Glutamatergic neuron (in vitro differentiated cells): ENCODE measurements at places on chromosomes 5 and 9.
A peak's percentile ranks its signal among the peaks of the same experiment; 100 is the strongest.

GRCh38 chr9:113868501-113868900, 7.6 kb upstream of the ZNF618 start:
- no peak for DNase-seq

DNA sequence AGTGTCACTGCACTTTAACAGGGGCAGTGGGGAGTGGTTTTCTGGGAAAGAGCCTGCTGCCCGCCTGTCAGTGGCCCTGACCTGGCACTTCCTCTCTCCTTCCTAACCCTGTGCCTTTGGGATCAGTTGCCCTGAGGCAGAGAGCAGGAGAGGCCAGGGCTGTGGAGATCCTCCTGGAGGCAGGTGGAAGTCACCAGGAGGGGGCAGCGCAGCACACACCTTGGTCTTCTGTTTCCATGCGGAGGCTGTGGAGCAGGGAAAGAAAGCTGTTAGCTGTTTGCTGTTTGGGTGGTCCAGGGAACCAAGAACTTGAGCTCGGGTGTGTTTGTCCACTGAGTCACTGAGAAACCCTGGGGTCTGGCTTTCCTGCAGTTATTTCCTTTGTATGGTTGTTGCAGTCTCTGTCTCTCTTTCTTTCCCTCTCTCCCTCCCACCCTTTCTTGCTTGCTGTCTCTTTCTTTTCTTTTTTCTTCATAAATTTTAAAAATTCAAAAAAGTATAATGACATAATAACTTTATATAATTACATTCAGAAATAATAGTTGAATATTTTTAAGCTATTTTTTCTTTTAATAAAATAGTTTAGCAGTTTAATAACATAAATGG, 28.1 kb downstream of the NTRK2 start:
- DNase-seq, result peak; percentile 80

DNA sequence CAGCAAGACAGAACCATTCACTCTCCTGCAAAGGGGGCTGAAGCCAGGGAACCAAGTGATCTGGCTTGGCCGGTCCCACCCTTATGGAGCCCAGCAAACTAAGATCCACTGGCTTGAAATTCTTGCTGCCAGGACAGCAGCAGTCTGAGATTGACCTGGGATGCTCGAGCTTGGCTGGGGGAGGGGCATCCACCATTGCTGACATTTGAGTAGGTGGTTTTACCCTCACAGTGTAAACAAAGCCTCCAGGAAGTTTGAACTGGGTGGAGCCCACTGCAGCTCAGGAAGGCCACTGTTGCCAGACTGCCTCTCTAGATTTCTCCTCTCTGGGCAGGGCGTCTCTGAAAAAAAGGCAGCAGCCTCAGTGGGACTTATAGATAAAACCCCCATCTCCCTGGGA, 60.5 kb downstream of the TNFSF8 start:
- no peak for DNase-seq

DNA sequence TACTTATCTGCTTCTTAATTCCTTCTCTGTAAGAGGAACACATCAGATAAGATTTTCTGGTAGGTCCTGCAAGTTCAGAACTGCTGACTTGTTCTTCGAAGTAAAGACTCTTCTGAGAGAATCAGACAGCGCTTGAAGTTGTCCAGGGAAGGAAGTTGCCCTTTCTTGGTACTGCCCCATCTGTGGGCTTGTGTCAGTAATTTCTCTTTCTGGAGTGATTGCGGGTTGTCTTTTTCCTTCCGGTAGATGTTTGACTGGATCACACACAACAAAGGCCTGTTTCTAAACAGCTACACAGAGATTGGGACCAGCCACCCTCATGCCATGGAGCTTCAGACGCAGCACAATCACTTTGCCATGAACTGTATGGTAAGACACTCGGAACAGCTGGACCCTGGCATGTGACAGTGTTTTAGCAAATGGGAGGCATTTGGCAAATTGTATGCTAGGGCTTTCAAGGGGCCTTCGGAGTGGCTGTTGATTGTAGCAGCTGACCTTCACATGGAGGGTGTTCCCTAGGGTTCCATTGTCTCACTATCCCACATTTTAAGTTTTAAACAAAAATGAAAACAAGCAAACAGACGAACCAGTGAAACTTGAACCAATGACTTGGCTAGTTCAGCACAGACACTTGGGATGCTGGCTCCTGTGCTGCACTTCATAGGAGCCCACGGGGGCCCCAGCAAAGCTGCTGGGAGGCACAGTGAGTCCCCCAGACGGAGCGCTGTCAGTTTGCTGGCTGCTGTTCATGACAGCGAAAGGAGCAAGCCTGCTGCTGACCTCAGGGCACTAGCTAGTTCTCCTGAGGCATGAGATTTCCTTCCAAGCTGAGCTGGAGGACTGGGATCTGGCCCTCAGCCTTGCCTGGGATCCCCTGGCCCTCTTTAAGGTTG, 149.9 kb downstream of the TRIO start:
- DNase-seq, result peak; percentile 61

- DNase-seq, result no peak
Observed at GRCh38 chr5:149445739-149446369, 66.8 kb upstream of the IL17B start.

- no peak for DNase-seq
Observed at GRCh38 chr5:77957516-77957915, 181.4 kb upstream of the TBCA start.

GRCh38 chr9:99377790-99378775, 156.0 kb downstream of the SEC61B start:
- DNase-seq, result no peak

GRCh38 chr5:128304088-128304487, 220.5 kb downstream of the SLC12A2 start:
- DNase-seq, result no peak

GRCh38 chr5:170475294-170476000, 28.4 kb upstream of the KCNIP1 start:
- DNase-seq, result no peak
